ENCODE measurements at places on chromosomes 11 and 22. TPM values are rescaled to one million over a fixed set of nuclear protein-coding genes. Genes with fewer than 3 reads are reported as not detected.

GRCh38 chr22:27022896-27023361 lies 365.5 kb downstream of the MIAT start:
- no peak overlapping the region for H3K27ac ChIP-seq
- no peaks in the 10 kb centered on the region for H3K36me3 ChIP-seq
- H3K4me3 ChIP-seq: no peak overlapping the region
- no peak for DNase-seq

SOX6 gene
- 16.3 TPM for total RNA-seq

- no peaks in the 10 kb centered on the region for H3K36me3 ChIP-seq
- no peaks in the 10 kb centered on the region for H3K4me1 ChIP-seq
Observed at GRCh38 chr11:57087991-57088390, 93.8 kb upstream of the LRRC55 start.

DNA sequence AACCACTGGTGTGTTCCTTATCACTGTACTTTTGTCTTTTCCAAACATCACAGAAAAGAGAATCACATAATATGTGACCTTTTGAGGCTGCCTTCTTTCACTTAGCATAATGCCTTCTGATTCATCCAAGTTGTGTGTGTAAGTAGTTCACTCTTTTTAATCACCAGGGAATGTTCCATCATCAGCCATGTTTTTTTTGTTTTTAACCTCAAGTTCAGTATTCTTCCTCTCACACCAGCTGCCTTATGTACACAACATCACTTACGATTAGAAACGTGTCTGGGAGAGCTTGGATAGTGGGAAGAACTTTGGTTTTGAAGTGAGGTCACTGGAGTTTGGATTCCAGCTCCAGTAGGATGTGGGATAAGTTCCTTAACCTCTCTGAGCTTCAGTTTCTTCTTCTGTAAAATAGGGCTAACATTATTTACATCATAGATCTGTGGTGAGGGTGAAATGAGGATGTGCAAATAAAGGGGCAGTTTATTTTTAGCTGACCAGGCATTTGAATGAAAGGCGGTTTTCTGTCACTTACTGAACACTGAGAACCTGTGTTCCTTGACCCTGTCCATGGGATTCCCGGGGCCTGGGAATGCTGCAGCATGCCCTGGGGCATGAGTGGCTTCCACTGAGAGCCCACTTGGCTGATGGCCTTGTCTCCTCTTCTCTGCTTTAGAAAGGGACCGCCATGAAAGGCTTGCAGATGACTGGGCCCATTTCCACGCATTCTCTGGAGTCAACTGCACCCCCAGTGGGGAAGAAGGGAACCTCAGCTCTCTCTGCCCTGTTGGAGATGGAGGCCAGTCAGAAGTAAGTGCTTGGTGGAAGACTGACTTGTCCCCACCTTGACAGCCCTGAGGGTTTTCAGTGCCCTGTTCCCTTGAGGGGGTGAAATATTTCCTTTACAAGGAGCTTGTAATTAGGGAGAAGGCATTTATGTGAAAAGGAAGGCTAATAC lies 92.6 kb downstream of the DEPDC5 start:
- H3K4me3 ChIP-seq: no peak overlapping the region
- peak; percentile 90 for DNase-seq
- peak overlapping the region; percentile 19 for H3K27ac ChIP-seq
- H3K36me3 ChIP-seq: peaks cover 2% of the 10 kb centered on the region
- no peaks in the 10 kb centered on the region for H3K27me3 ChIP-seq

GRCh38 chr11:83456075-83456474 lies 169.9 kb upstream of the CCDC90B start:
- no peak for DNase-seq
- no peaks in the 10 kb centered on the region for H3K27me3 ChIP-seq
- no peak overlapping the region for H3K27ac ChIP-seq
- H3K4me3 ChIP-seq: no peak overlapping the region
- no peaks in the 10 kb centered on the region for H3K4me1 ChIP-seq
- H3K36me3 ChIP-seq: no peaks in the 10 kb centered on the region

GRCh38 chr11:12787847-12788246 lies 113.6 kb downstream of the TEAD1 start:
- H3K4me3 ChIP-seq: no peak overlapping the region
- H3K27ac ChIP-seq: peak overlapping the region; percentile 51
- peaks cover 30% of the 10 kb centered on the region for H3K4me1 ChIP-seq
- H3K36me3 ChIP-seq: no peaks in the 10 kb centered on the region

GPR83 gene
- 0.14 TPM for total RNA-seq

GRCh38 chr11:10307400-10308200 lies 2.7 kb downstream of the ADM start:
- no peaks in the 10 kb centered on the region for H3K36me3 ChIP-seq
- peaks cover 41% of the 10 kb centered on the region for H3K4me1 ChIP-seq
- peak; percentile 76 for DNase-seq
- no peaks in the 10 kb centered on the region for H3K27me3 ChIP-seq

DNA sequence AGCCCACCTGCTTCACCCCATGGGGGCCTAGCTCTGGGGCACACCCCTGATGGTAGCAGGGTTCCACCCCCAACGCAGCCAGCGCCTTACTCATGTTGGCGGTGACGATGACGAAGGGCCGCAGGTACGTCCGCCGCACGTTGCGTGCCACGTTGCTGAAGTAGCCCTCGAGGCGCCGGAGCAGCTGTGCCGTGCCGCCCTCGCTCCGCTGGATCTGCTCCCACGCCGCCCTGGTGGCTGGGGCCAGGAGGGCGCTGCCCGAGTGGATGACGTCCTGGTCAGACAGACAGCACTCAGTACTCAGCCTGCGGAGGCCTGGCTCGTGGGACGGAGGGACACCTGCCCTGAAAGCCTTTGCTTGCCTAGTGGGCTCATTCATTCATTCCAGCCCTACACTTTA lies 50.8 kb downstream of the TRMU start:
- no peaks in the 10 kb centered on the region for H3K27me3 ChIP-seq
- no peak overlapping the region for H3K4me3 ChIP-seq
- no peak for DNase-seq

DNA sequence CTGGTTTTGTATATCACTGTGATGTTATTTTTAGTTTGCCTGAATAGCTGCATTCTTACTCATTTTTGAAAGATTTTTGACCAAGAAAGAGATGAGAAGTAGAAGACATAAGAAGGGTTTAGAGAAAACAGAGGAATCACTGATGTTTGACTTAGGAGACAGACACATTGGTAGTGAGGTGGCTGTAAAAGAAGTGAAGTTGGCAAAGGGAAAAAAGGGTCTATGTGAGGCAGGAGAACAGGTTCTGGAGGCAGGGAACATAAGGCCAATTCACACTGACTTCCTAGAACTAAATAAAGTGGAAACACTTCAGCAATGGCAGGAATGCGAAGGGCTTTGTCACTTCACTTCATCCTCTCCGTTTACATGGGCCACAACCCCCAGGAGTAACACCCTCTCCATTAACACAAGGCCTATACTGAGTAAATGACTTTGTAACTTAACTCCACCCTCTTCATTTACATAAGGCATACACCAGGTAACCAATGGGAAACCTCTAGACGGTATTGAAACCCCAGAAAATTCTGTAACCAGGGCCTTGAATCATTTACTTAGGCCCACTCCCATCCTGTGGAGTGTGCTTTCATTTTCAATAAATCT lies 36.5 kb downstream of the CTSC start:
- no peaks in the 10 kb centered on the region for H3K27me3 ChIP-seq
- no peak for DNase-seq
- H3K27ac ChIP-seq: no peak overlapping the region
- H3K4me3 ChIP-seq: no peak overlapping the region
- H3K36me3 ChIP-seq: no peaks in the 10 kb centered on the region

UBE2L3 gene
- 62.8 TPM for total RNA-seq

RBMXL2 gene
- total RNA-seq: not detected

GRCh38 chr22:50210378-50211139 lies 9.7 kb downstream of the SELENOO start:
- peaks cover 21% of the 10 kb centered on the region for H3K36me3 ChIP-seq
- H3K27ac ChIP-seq: no peak overlapping the region
- no peak for DNase-seq

DNA sequence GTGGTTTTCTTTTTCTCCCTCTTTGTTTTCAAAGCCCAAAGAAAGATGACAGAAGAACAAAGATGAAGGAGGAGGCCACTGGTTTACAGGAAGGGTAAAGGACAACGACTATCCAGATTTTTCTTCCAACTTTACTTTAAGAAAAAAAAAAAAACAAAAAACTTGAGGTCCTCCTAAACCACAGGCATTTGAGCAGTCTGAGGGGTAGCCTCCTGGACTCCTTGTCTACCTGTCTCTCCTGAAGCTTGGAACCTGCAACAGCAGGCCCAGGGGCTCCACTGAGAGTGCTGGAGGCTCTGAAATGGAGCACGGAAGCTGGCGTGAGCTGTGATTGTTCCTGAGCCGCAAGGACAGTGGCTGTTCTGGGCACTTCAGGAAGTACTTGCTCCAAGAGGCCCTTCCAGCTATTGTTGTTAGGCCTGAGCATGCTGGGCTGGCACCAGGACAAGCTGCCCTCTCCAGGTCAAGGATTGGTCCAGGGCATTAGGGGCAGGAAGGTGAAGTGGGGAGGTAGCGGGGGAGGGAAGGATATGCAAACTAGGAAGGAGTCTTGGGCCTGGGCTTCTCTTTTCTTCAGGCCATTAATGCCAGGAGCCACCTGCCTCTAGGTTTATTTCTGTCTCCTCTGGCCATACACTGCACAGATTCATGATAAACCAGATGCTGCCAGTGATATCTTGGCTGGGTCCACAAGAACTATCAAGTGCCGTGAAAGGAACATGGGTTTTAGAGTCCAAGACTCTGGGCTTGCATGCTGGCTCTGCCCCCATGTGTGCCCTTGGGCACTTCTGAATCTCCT lies 147.3 kb downstream of the CCDC34 start:
- H3K27ac ChIP-seq: peak overlapping the region; percentile 60
- no peaks in the 10 kb centered on the region for H3K27me3 ChIP-seq

KCNJ5 gene
- 1.4 TPM for total RNA-seq

GRCh38 chr11:17960091-17960490 lies 52.8 kb downstream of the SERGEF start:
- no peak overlapping the region for H3K27ac ChIP-seq
- DNase-seq: no peak
- no peak overlapping the region for H3K4me3 ChIP-seq
- no peaks in the 10 kb centered on the region for H3K36me3 ChIP-seq
- no peaks in the 10 kb centered on the region for H3K4me1 ChIP-seq
- H3K27me3 ChIP-seq: no peaks in the 10 kb centered on the region

SMTN gene
- 98.9 TPM for total RNA-seq

GRCh38 chr11:58024601-58025091 lies 965 bp downstream of the OR9Q1 start:
- peak; percentile 42 for DNase-seq
- H3K36me3 ChIP-seq: no peaks in the 10 kb centered on the region
- H3K27me3 ChIP-seq: no peaks in the 10 kb centered on the region
- H3K4me1 ChIP-seq: no peaks in the 10 kb centered on the region
- H3K4me3 ChIP-seq: no peak overlapping the region

DNA sequence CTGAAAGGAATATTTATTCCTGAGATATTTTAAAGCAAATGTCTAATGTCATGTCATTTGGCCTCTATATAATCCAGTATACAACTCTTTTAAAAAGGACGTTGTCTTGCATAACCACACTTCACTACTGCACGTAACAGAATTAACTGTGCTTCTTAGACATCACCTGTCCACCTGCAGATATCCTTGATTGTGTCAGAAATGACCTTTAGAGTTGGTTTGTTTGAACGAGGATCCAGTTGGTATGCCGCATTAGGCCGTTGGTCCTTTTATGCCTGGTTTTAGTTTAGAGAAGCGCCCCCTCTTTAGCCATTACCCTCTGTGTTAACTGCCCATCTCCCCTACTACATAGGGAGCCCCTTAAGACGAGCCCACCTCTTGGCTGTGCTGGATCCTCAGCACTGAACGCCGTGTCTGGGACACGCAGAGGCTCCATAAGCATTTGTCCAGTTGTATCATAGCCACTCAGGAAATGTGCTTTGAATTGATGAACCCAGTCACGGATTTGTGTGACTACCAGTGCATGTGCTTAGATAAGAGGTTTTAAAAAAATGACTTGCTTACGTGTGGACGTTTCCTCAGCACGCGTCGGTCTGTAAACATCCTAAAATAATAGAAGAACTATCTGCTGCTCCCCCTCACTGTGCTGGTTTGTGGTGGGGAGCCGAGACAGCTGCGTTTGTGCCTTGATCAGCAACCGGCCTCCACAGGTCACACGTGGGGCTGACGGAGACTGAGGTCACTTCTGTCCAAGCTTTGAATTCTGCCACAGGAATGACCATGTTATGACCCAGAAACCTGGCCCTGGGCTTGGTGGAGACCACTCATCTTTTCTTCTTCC lies 4.0 kb downstream of the MICAL2 start:
- peaks cover 68% of the 10 kb centered on the region for H3K4me1 ChIP-seq
- H3K27me3 ChIP-seq: no peaks in the 10 kb centered on the region
- peak overlapping the region; percentile 81 for H3K4me3 ChIP-seq
- H3K27ac ChIP-seq: peak overlapping the region; percentile 84

Measured in astrocyte (in vitro differentiated cells and primary cell).